ENCODE measurements at places on chromosomes 4 and X. TPM values are rescaled to one million over a fixed set of nuclear protein-coding genes. Genes with fewer than 3 reads are reported as not detected.
A peak's percentile ranks its signal among the peaks of the same experiment; 100 is the strongest.

DNA sequence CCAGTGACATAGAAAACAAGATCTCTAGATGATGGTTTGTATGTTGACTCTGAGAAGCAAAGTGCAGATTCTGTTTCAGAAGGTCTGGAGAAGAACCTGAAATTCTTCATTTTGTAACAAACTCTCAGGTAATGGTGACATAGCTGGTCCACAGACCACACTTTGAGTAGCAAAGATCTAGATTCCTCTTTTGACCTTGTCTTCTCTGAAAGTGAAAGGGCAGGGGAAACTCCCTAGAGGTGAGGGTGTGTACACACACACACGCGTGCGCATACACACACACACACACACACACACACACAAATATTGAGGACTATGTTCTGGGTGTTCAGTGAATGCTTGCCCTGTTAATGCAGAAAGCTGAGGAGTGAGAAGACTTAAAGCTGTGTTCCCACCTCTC is 110.1 kb downstream of the NHSL2 start:
- no peak overlapping the region for H3K4me3 ChIP-seq
- no peak for DNase-seq
- H3K4me1 ChIP-seq: peaks cover 16% of the 10 kb centered on the region

DNA sequence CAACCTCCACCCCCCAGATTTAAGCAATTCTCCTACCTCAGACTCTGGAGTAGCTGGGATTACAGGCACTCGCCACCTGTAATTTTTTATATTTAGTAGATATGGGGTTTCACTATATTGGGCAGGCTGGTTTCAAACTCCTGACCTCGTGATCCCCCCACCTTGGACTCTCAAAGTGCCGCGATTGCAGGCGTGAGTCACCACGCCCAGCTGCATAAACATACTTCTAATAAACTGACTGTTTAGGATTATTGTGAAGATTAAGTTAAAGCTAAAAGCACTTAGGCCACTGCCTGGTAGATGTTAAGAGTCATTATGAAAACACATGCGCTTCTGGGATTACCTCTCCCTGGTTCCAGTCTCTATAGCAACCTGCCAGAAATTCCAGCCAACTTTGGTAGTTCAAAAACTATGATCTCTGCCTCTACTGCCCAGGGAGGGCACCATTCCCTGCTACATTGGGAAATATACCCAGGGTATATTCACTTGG is 30.2 kb upstream of the GRIA3 start:
- H3K36me3 ChIP-seq: no peaks in the 10 kb centered on the region
- no peak for DNase-seq
- no peak overlapping the region for H3K27ac ChIP-seq

Gene GABRE
- 11.7 TPM for total RNA-seq

Gene CFP
- total RNA-seq: 3.4 TPM

- peaks cover 44% of the 10 kb centered on the region for H3K36me3 ChIP-seq
- peak overlapping the region; percentile 90 for H3K4me3 ChIP-seq
- peak overlapping the region; percentile 96 for H3K27ac ChIP-seq
- H3K27me3 ChIP-seq: no peaks in the 10 kb centered on the region
- peaks cover 30% of the 10 kb centered on the region for H3K4me1 ChIP-seq
- no peak for DNase-seq
These were observed 1.2 kb upstream of the CDK16 start for GRCh38 chrX:47217121-47217851.

DNA sequence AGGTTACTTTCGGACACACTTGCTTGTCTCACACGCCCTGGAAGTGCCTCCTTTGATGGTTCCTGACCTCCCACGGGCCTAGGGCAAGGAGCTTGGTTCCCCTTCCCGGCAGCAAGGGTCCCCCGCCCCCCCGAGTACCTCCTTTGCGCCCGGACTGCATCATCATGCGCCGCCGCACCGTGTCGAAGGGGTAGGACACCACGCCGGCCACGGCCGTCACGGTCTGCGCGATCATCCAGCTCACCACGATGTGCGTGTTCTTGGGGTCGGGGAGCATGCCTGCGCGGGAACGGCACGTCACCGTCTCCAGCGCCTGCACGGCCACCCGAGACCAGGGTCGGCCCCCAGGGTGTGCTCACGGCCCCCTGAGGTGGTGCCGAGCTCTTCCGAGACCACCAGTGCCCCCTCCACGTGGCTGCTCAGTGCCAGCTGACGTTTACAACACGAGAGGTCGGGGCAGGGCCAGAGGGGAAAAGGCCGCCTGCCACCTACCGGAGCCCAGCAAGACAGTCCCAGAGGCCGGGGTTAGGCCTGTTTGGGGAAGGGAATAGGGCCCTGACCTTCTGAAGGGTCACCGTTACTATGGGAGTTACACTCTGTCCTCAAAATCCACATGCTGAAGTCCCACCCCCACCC is 4.7 kb downstream of the SLC25A6 start:
- peaks cover 30% of the 10 kb centered on the region for H3K4me1 ChIP-seq
- H3K27ac ChIP-seq: peak overlapping the region; percentile 91
- H3K36me3 ChIP-seq: peaks cover 73% of the 10 kb centered on the region
- no peaks in the 10 kb centered on the region for H3K27me3 ChIP-seq
- no peak overlapping the region for H3K4me3 ChIP-seq
- peak; percentile 7 for DNase-seq

- no peak overlapping the region for H3K4me3 ChIP-seq
- H3K27ac ChIP-seq: no peak overlapping the region
- H3K4me1 ChIP-seq: peaks cover 4% of the 10 kb centered on the region
- H3K27me3 ChIP-seq: no peaks in the 10 kb centered on the region
- DNase-seq: no peak
- H3K36me3 ChIP-seq: no peaks in the 10 kb centered on the region
These were observed 44.2 kb downstream of the MTHFD2L start for GRCh38 chr4:74202062-74202586.

Data from WTC11 (cell line).